Breast epithelium (tissue), 4 donors: ENCODE measurements at places on chromosomes 1 and 21. TPM values are rescaled to one million over a fixed set of nuclear protein-coding genes. Genes with fewer than 3 reads are reported as not detected.

Gene C1orf185
- total RNA-seq = not detected

Gene AADACL3
- total RNA-seq = not detected

Gene CD247
- total RNA-seq = 2.0 TPM

Gene FCGR1A
- 2.8 TPM for total RNA-seq

Gene PRAMEF17
- total RNA-seq = not detected

Gene OR2T6
- not detected for total RNA-seq

DNA sequence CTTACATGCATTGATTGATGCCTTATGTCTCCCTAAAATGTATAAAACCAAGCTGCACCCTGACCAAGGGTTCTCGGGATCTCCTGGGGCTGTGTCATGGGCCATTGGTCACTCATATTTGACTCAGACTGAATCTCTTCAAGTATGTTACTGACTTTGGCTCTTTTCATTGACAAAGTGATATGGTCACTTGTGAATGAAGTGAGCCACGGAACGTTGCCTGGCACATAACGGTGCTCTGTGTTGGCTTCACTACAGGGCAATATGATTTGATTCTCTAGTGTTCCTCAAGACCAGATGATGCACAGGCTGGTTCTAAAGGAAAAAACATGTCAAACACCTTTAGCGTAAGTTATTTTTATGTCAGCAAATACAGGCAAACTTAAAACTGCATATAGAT, 11.4 kb upstream of the IL10RB start:
- no peak for DNase-seq

- no peak for DNase-seq
These were observed 51.6 kb downstream of the GNG4 start for GRCh38 chr1:235597867-235598553.

DNA sequence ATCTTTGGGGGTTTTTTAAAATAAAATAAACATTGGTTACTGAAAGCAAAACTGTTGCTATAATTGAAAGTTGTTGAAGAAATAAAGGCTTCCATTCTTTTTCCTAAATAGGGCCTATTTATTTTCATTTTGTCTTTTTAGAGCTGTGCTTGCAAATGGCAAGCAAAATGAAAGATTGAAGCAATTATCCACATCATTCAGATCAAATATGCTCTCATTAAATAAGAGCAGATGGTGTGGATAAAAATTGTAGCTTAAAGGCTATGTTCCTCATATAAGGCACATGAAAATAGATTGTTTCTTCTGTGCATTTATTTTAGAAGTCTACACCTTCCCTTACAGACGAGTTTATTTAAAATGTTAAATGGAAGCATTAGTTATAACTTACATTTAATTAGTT, 1317.7 kb downstream of the MRPL39 start:
- no peak for DNase-seq
